DMS79 treated with DMSO at 0.1 percent for 48 hours (cell line): ENCODE measurements at places on chromosomes 2 and 18.

- no peak for DNase-seq
Measured at GRCh38 chr2:180554330-180554729, 426.1 kb upstream of the UBE2E3 start.

DNA sequence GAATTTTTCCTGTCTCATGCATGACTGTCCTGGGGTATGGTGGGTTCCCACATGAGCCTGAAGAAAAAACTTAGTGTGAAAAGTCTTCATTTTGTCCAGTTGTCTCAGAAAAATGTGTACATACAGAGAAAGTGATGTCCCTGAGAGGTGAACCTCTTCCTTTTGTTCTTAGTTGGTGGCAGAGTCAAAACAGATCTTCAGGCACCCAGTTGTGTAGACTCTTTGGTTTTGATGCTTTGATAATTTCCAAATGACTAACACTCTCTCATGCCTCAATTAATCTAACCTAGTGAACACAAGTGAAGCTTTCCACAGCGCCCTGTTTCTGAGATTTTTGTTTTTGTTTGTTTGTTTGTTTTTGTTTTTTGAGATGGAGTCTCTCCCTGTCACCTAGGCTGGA is 273.5 kb downstream of the PIK3C3 start:
- no peak for DNase-seq

DNA sequence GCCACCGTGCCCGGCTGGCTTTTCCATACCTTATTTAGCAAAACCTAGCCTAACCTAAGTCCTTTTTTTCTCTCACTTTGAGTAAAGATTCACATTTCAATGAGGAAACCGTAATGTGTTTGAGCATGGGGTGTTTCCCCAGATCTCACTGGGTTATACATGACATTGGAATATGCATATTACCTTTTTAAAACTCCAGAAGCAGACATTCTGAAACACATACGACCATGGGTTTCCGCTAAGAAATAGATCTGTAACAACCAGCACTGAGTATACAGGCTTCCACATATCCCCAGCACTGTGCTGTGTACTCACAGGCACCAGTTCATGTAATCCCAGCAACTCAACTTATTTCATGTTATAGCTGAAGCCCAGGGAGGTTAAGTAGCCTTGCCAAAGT is 41.0 kb upstream of the FOSL2 start:
- no peak for DNase-seq

DNA sequence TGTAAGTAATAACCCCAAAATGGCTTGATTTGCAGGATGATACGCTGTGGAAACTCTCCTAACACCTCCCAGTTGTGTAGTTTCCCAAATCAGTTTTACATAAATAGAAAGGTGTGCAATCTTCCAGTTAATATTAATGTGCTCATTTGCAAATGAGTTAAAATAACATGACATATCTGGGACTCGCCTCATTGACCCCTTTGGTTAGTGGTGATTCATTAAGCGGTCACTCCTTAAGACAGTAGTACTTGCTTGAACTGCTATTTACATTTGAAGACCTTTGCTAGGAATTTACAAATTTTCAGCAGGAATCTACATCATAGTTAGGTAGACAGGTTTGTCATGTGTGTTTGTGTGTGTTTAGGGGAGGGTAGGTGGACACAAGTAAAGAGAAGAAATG is 1367.7 kb upstream of the CELF4 start:
- no peak for DNase-seq

- DNase-seq, result no peak
Measured at GRCh38 chr2:64201151-64201550, 56.9 kb upstream of the PELI1 start.

GRCh38 chr2:208249296-208249695 is 5.6 kb downstream of the IDH1 start:
- DNase-seq, result no peak

DNA sequence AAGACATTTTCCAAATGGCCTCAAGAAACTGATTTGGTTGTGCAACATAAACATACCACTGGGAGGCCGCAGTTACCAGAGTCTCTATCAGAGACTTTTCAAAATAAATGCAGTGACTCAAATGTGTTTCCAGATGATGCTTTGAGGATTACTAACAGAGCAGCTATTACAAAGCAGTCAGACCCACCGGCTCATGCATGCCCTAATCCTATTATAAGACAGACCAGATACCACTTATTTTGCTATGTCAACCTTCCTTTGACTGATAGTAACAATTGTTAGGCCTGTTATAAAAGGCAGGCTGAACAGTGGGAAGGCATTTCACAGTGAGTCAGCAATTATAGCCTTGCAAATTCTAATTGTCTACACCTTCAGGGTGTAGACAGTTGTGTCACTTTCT is 217.7 kb downstream of the LRRTM1 start:
- DNase-seq, result no peak

- DNase-seq, result no peak
Measured at GRCh38 chr2:120436460-120436739, 90.5 kb downstream of the INHBB start.

- DNase-seq, result no peak
Measured at GRCh38 chr2:241092677-241093076, 9.4 kb downstream of the MTERF4 start.

DNA sequence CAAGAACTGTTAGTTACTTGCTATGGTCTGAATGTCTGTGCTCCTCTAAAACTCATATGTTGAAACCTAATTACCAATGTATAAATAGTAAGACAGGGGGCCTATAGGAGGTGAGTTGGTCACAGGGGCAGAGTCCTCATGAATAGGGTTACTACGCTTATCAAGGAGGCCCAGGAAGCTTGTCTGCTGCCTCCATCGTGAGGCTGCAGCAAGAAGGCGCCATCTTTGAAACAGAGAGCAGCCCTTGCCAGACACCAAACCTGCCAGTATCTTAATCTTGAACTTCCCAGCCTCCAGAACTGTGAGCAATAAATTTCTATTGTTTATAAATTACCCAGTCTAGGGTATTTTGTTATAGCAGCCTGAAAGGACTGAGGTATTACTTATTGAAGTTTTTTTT is 79.1 kb downstream of the TGIF1 start:
- DNase-seq, result no peak

DNA sequence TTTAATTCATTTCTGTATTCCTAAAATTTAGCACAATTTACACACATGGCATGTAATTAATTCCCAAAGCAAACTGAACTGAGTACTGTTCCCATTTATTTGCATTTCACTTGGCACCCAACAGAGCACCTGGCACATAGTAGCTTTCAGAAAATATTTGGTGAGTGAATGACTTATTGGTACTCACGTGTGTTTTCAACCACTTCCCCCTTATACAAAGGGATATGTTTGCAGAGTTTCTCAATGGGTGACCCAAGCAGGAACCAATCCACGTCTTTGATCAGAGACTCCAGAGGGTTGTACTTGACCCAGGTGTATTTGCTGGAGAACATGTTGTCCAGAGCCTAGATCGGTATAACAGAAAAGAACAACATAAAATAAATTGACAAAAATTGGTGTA is 6.6 kb downstream of the GKN2 start:
- DNase-seq, result no peak

DNA sequence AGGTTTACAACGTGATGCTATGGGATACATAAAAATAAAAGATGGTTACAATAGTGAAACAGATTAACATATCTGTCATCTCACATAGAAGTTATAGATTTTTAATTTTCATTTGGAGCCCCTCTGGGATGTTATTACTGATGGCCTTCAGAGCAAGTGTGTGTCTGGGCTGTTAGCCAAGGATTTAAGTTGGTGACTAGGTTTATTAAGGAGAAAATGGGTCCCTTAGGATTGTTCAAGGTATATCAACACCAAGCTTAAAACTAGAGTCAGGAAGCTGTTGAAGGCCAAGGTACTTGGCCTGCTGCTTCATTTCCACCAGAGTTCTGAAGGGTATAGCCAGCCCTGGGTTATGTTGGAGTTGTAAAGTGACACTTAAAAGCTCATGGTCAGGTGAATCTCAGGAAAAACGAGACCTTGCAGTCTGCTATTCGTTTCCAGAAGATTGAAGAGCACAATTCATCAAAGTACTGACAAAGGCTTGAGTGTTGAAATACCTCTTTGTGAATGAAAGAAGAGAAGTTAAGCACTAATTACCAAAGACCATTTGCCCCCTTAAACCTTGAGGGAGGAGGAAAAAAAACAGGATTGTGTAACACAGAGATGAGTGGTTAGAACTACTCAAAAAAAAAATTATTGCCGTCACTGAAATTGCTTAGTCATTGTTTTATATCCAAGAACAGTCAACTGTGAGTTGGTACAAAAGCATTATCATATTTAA is 48.4 kb downstream of the MAP2 start:
- DNase-seq, result peak; percentile 99

DNA sequence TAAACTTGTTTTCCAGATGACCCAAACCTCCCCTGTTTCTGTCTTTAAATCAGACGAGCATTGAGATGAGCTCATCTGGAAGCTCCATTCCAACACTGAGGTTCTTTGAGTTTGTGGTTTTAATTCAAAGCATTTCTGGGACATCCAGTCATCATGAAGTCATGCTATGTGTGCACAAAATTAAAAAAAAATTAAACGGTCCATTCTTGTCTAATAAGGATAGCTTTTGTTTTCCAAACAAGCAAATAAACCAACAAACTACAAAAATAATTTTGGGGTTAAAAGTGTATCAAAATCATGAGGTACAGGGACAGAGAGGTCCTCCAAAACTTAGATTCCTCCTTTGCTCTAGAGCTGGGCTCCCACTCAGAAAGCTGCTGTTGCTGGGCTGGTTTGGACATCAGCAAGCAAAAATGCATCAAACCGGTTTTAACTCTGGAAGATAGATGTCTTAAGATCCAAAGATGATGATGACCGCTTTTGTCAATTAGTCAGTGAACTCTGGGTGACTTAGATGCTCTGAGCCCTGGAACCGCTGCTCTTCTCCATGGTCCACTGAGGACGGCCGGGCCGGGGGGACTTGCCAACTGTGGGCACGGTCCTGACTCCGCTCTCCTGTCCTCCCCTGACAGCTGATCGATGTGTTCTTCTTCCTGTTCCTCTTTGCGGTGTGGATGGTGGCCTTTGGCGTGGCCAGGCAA is 65.4 kb downstream of the TRPM8 start:
- no peak for DNase-seq

- DNase-seq, result no peak
Measured at GRCh38 chr2:190050001-190050400, 12.5 kb downstream of the MSTN start.

DNA sequence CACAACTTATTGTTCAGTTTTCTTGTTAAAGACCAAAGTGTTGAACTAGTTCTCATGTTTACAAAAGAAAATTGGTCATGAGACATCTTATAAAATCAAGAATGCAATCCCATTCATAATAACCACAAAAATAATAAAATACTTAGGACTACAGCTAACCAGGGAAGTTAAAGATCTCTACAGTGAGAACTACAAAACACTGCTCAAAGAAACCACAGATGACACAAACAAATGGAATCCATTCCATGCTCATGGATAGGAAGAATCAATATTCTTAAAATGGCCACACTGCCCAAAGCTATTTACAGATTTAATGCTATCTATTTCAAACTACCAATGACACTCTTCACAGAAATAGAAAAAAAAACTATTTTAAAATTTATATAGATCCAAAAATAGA is 1354.8 kb upstream of the CDH2 start:
- DNase-seq, result no peak

GRCh38 chr18:26734760-26735159 is 130.7 kb downstream of the AQP4 start:
- DNase-seq, result no peak

DNA sequence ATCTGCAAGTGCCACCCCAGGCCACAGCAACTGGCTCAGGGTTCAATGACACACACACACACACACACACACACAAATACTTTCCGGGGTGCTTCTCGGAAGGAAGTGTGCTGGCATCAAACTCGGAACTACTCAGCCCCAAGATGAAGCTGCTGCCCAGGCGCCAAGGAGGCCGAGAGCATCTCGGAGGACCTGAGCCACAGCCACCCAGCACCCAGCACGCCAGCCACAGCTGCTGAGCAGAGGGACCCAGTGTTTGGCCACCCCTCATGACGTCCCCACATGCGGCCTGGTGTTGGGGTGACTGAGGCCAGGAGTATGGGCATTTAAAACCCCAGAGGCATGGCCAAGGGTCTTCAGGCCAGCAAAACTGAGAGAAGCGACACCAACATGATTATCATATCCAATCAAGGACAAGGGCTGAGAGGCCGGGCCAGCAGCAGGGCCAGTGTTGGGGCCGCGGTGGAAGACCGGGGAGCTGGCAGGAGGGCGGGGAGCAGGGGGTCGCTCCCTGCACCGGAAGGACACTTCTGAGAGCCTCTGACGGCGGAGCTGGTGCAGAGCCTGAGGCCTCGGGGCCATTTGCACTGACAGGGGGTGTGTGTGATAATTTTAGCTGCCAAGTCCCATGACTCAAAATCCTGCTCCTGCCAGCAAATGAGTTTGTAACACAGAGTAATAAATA is 61.8 kb downstream of the BIN1 start:
- DNase-seq, result no peak

- DNase-seq, result no peak
Measured at GRCh38 chr2:38648107-38648761, 17.7 kb upstream of the GALM start.

DNA sequence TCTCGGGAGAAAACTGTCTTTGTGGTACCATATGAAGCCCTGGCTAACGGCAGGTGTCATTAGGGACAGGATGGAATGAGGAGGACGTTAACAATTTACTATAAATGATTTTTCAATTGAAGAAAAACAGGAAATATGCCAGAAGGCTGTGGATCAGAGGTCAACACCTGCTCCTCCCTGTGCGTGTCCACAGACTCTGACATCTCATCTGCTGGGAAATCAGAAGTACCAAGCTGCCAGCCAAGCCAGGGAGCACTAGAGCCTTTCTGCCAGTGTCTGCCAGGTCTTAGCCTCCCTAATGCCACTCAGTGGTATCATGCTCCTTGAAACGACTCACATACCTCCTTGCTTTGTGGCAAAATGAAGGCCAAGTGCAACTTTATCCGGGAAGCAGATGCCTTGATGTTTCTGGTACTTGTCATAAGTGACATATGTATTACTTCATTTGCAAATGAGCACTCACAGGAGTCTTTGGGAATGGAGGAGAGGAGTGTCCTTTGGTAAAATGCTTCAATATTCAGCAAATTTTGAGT is 541.1 kb downstream of the SATB2 start:
- no peak for DNase-seq

DNA sequence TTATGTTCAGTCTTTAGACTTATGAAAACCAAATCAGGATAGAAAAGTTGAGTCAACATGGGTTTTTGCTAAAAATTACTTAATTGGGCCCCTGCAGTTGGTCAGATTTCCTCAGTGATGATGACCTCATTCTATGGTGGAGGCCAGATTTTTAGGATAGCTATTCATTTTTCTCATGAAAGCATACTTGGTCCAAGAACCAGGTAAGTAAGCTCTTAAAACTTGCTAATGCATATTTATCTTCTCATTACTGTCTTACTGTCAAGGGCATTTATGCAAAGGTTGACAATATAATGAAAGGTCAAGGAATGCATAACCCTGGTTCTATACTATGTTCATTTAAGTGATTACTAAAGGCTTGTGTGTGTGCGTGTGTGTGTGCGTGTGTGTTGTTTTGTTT is 650.6 kb downstream of the SATB2 start:
- no peak for DNase-seq

DNA sequence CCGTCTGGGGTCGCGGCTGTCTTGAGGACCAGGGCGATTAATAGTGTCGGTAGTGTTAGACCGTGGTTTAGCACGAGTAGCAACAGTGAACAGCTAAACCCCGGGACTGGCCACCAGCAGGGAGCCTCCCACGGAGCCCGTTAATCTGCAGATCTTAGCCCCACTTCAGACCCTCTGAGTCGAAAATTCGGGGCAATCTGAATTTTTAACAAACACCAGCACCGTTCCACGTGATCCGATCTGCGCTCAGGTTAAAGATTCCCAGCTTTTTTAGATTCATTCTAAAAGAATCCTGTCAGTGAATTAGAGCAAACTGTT is 479 bp upstream of the ATP5F1A start:
- peak; percentile 47 for DNase-seq

- no peak for DNase-seq
Measured at GRCh38 chr2:26612034-26612433, 29.1 kb downstream of the CIB4 start.
